T-helper 9 cell (primary cell): ENCODE measurements at places on chromosomes 5 and 9.

DNA sequence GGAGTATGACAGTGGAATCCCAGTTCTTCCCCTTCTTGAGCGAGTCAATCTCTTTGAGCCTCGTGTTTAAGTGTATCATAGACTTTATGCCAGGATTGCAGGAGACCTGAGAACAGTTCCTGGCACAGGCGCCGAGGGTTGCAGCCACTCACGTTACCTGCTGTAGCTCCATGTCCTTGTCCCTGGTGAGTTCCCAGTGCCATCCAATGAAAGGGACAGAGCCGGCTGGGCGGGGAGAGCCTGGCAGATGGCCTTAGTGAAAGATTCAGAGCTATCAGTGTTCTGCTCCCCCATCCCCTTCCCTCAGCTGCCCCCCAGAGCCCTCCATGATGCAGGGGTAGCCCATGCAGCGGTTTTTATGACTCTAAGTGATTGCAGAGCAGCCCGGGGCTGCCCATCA, 554.0 kb downstream of the BNC2 start:
- DNase-seq = no peak

GRCh38 chr5:176627582-176627981, 2.8 kb downstream of the SNCB start:
- DNase-seq = no peak

DNA sequence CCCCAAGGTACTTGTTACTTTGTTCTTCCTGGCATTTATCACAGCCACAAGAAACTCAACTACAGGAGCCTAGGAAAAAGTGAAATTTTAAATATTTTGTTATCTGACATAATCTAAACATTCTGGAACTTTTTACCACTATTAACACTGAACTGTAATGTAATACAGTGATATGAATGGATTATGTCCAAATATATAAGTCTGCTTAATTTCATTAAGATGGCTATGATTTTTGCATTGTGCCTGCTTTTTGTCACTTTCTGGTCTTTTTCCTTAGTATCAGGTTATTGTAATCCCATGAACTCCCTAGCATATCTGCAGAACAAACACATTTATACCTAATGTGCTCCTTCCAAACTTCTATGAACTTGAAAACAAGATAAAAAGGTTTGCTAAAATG, 35.8 kb downstream of the PJA2 start:
- DNase-seq = no peak

DNA sequence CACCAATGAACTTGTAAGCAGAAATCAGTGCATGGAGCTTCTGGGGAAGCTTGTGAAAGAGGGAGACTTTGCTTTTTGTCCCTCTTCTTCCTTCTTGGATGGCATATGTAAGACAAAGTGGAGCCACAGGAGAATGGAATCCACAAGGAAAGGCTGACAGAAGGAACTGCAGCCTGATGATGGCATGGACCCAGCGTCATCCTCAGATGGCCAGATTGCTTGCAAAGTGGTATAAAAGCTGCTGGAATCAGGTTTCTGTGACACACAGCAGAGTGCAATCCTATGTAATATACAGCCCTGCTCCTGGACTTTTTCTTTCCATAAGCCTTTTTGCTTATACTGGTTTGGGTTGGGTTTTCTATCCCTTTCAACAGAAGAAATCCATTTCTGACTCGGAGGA, 31.4 kb upstream of the SPARC start:
- DNase-seq = no peak

- DNase-seq = no peak
Measured at GRCh38 chr9:20872340-20872977, 159.0 kb downstream of the HACD4 start.

GRCh38 chr5:171978519-171978918, 27.9 kb downstream of the FBXW11 start:
- no peak for DNase-seq

DNA sequence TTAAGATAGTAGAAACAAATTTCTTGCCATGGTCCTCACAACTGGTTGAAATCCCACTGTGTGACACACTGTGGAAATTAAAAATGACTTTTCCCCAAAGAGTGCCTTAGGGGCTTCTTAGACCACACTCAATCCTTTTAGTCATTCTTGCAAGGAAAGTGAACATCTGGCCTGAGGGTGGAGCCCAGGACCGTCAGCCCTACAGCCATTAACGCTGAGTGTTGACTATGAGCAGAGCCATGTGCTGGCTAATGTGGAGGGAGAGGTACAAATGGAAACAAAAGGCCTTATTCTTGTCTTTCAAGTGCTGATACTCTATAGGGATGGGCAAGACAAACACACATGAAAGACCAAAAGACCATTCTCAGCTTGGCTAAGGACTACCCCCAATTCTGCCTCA, 456.5 kb downstream of the ZSWIM6 start:
- no peak for DNase-seq

- no peak for DNase-seq
Measured at GRCh38 chr9:82923092-82923911, 139.6 kb downstream of the RASEF start.

- no peak for DNase-seq
Measured at GRCh38 chr5:124444147-124444775, 302.2 kb downstream of the ZNF608 start.
